ENCODE measurements at places on chromosomes 12 and 14.

GRCh38 chr14:74667758-74668157 lies 45.1 kb downstream of the AREL1 start:
- DNase-seq, result no peak

GRCh38 chr12:105573574-105573973 lies 243.1 kb downstream of the C12orf75 start:
- no peak for DNase-seq

GRCh38 chr14:68977718-68978171 lies 1.4 kb downstream of the ACTN1 start:
- DNase-seq, result peak; percentile 88

DNA sequence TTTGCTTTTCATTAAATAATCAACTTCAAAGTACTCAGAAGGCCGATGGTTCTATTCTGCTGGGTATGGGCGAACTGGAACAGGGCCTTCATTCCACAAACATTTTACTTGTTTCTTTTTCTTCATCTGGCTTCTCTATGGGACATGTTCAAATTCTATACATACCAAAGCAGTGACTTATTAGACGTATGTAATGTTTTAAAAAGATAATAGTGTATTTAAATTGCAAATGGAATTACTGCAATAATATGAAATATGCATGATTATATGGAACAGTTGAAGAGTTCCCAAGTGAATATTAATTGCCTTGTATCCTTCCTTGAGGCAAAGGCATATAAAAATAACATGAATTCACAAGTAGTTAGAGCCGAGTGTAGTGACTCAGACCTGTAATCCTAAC lies 75.5 kb downstream of the FAR2 start:
- DNase-seq, result no peak

- no peak for DNase-seq
Observed at GRCh38 chr14:27056586-27056985, 458.8 kb upstream of the NOVA1 start.

DNA sequence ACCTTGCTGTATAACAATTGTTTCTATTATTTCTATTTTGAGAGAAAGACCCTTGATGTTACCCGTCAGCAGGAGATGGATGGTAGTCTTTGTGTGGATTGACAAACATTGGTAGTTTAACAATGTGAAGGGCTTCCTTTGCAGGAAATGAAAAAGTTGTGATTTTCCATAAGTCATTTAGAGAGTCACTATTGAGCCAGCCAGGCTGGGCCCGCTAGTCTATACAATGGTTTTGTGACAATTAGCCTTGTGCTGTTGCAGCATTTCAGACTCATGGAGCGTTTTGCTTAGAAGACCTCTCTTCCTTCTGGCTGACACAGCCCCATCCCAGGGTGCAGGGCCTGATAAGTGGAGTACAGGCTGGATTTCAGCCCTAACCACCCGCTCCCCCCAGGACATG lies 18.3 kb upstream of the SLC38A2 start:
- no peak for DNase-seq

DNA sequence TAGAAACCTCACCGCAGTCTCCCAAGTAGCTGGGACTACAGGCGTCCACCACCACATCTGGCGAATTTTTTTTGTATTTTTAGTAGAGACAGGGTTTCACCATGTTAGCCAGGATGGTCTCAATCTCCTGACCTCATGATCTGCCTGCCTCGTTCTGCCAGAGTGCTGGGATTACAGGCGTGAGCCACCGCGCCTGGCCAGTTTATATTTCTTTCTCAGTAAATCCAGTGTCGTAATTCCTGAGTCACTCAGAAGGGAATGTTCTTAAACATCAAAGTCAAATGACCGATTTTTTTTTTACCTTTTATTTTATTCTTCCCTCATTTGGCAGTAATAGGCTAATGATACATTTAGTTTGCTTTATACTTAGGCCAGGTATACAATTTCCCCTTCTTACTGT lies 80.5 kb downstream of the FBXO33 start:
- no peak for DNase-seq

- peak; percentile 23 for DNase-seq
Observed at GRCh38 chr12:117685110-117685926, 283.5 kb downstream of the KSR2 start.

DNA sequence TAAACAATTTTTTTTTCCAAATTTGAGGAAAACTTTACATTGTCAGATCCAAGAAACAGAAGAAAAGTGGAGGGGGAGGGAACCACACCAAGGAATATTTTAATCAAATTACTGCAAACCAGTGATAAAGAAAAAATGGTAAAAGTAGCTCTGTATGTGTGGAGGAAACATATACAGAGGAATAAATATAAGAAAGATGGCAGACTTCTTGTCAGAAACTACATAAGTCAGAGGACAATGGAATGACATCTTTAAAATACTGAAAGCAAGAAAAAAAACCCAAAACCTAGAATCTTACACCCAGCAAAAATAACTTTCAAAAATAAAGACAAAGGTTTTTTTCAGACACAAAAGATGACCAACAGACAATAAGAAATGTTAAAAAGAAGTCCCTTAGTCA lies 10.2 kb upstream of the LLPH start:
- DNase-seq, result peak; percentile 56

DNA sequence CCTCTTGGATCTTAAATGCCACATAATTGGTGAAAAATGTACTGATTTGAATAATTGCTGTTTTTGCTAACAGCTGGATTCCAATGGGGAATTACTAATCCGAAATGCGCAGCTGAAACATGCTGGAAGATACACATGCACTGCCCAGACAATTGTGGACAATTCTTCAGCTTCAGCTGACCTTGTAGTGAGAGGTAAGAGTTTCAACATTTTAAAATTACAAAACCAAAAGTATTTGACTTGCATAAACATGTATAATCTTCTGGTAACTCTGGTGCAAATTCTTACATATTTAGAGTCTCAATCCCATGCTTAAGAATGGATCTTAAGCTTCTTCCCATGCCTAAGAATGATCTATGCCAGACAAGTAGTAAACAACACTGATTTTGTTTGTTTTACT lies 229.1 kb upstream of the PDZRN4 start:
- no peak for DNase-seq

DNA sequence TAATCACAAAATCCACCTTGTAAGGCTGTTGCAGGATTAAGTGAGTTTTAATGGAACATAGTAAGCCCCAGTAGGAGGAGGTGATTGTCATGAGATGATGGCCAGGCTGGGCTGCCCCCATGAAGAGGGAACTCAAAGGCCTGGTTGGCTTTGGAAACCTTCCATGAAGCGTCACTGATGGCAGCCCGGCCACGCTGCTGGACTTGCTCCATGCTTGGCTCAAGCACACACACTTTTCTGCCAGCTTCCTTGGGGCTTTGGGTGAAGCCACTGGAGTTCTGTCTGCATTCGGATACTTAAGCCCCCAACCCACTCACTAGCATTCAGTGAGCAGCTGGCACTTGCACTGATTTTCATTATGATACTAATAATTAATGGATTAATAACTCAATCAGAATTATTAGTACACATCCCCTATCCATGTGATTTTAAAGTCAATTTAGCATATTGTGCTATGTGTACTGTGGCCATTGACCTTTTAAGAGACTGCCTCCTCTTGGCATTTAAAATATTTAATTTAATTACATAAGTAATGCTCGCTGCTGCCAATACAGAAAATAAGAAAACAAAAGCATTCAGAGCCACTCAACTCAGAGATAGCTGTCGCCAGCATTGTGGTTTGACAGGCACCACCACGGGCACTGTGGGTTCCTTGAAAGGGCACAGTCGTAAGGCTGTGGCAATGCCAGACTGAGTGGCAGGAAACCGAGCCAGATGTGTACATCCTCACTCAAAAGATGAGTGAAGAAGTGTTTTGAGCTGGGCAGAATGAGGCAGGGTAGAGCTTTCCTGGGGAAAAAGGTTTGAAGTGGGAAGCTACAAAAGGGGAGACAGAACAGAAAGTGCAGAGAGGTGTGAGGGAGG lies 15.9 kb downstream of the KRT85 start:
- DNase-seq, result peak; percentile 69

- no peak for DNase-seq
Observed at GRCh38 chr14:34007902-34008301, 57.0 kb upstream of the EGLN3 start.

DNA sequence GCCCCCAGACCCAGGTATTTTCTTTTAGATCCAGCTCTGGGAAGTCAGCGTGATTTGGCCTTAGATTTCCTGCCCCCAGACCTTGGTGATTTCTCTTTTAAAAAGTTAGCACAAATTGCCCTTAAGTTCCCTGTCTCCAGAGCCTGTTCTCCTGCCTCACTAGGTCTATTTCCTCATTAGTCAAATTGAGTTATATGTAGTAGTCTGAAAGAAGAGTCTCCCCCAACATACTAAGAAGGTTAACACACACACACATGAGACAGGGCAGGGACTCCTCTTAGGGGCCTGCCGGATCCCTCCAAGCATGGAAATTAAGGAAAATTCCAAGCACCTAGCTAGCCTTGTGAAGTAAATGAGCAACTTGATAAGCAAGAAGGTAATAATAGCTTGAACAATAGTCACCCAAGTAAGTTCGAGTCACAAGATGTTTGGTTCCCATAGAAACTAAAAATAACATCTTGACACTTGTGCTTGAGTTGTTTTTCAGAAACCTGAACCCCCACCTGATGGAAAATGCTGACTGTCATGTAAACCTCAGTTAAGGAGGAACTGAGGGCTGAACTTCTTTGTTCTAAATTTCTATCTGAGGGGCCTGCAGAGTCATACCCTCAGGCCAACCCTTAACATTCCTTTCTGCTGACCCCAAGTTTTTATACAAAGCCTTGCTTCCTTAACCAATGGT lies 51.6 kb downstream of the CAND1 start:
- no peak for DNase-seq

GRCh38 chr14:32825058-32825457 lies 113.6 kb upstream of the NPAS3 start:
- no peak for DNase-seq

DNA sequence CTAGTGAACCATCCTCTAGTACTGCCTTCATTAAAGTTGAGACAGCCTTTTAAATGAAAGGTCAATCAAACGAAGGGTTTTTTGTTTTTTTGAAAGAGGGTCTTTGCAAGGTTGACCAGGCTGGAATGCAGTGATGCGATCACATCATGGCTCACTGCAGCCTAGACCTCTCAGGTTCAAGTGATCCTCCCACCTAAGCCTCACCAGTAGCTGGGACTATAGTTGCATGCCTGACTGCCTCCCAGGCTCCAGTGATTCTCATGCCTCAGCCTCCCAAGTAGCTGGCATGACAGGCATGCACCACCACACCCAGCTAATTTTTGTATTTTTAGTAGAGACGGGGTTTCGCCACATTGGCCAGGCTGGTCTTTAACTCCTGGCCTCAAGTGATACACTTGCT lies 114.6 kb upstream of the SINHCAF start:
- DNase-seq, result no peak

GRCh38 chr12:76786986-76787385 lies 23.1 kb downstream of the ZDHHC17 start:
- DNase-seq, result peak; percentile 50

DNA sequence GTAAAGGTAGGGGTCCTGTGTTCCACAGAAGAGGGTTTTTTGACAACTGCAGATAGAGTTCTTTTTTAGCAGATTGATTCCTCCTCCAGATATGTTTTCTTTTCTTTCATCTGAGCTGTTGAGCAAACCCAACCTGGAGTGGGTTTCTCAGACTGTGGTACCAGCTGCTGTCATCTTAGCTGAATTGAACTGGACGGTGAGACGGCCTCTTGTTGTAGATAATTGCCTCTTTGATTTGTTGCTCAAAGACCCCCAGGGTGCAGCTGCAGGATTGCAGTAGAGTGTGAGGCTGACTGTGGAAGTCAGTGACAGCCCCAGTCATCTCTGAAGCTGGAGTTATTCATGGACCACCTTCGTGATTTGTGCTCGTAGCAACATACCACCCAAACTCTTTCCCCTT lies 317.7 kb downstream of the AACS start:
- DNase-seq, result no peak

- peak; percentile 72 for DNase-seq
Observed at GRCh38 chr12:28883406-28883997, 265.6 kb upstream of the FAR2 start.

- DNase-seq, result peak; percentile 70
Observed at GRCh38 chr12:80763874-80764273, 47.2 kb downstream of the MYF5 start.

- DNase-seq, result no peak
Observed at GRCh38 chr12:69404851-69405565, 45.5 kb downstream of the YEATS4 start.
